ENCODE measurements at places on chromosomes 3 and 15.

DNA sequence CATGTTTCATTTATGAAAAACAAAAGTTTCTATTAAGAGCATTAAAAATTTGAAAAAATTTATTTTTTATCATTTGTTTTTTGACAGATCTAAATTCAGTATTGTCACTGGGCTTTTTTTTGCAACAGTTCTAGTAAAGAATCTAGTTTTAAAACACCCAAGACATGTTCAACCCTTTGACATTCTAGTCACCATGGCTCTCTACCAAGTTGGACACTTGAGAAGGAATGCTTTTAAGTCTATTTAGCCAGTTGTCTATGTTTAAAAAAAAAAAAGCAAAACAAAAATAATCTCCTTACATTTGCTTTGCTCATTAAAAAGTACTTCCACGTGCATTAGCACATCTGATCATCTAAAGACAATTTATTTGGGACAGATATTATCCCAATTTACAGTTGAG lies 417.5 kb downstream of the RSL24D1 start:
- DNase-seq: no peak

DNA sequence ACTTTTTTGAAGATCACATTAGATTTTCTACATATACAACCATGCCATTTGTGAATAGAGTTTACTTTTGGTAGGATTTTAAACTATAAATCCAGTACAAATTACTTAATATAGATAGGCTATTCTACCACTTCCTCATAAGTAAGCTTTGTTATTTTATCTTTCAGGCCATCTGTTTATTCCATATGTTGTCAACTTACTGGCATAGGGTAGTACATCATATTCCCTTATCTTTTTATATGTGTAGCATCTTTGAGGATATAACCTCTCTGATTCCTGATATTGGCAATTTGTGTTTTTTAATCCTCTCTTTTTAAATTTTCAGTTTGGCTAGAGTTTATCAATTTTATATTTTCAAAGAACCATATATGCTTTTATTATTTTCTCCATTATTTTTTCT lies 515.4 kb downstream of the DIPK2A start:
- no peak for DNase-seq

DNA sequence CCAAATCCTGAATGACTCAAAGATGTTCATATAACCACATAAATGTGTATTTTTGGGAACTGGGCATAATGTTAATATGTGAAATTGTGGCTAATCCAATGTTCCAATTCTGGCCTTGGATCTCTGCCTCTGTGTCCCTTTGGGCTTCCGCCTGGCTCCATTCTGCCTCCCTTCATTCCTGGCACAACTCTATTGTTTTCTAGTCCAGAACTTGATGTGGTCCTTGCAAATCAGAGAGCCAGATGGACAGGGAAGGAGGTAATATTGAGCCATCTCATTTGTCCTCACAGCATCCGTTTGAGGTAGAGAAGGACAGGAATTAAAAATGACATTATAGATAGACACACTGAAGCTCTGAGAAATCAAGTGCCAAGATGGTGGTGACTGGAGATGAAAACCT lies 355.7 kb upstream of the TBL1XR1 start:
- DNase-seq: no peak

DNA sequence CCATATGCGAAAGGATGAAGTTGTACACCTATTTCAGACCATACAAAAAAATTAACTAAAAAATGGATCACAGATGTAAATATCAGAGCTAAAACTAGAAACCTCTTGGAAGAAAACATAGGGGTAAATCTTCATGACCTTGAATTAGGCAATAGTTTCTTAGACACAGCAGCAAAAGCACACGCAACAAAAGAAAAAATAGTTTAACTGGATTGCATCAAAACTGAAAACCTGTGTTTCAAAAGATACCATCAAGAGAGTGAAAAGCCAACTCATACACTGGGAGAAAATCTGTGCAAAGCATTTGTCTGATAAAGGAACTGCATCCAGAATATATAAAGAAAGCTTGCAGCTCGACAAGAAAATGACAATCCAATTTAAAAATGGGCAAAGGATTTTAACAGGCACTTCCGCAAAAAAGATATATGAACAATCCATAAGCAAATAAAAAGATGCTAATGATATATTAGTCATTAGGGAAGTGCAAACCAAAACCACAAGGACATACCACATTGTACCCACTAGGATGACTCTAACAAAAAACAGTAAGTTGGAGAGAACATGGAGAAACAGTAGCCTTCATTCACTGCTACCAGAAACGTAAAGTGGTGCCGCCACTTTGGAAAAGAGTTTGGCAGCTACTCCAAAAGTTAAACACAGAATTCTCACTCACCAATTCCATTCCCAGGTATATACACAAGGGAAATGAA lies 263.1 kb downstream of the ADAMTS17 start:
- DNase-seq: no peak

DNA sequence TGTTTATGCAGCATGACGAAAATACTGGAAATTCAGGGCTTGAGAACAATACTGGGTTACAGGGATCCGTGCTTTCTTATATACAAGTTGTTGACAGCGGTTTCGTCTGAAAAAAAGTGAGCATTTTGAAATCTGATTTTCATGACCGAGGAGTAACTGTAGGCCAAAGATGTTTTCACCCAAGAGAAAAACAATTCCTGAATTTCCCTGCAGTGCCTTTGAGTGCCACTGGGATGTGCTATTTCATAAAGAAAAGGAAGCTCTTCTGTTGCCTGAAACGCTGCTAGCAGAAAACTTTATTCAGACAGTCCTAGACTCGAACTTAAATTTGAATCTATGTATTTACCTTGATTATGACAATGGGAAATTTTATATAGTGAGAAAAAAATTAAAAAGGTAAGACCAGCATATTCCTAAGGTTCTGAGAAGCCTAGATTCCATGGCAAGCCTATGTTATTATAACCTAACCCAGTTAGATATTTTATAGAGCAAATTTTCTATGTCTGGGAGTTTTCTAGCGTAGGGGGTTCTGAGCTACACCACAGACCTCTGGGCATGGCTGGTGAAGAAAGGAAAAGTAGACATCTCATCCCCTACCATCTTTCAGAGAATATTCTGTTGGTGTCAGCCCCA lies 30.2 kb downstream of the KCNAB1 start:
- peak; percentile 57 for DNase-seq

DNA sequence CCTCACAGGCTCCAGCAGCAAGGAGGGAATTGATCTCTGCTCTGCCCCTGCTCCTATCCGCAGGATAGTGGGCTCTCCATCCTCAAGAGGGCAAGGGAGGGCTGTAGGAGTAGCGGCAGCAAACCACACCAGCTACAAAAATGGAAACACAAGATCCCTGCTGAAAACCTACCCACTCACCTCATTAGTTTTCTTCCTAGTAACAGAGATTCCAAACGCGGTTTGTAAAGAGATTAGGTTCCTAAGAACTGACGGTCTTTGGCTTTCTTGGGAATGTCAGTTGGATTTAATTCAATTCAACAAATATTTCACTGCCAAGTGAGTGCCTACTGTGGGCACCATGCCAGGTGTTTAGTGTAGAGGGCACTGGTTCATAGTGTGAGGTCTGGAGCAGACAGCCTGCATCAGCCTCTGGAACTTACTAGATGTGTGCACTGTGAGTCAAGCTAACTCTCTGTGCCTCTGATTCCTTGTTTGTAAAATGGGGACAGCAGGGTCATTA lies 84.7 kb downstream of the MRPL46 start:
- DNase-seq: no peak

- DNase-seq: no peak
Measured at GRCh38 chr3:32106929-32107362, 526 bp downstream of the GPD1L start.

DNA sequence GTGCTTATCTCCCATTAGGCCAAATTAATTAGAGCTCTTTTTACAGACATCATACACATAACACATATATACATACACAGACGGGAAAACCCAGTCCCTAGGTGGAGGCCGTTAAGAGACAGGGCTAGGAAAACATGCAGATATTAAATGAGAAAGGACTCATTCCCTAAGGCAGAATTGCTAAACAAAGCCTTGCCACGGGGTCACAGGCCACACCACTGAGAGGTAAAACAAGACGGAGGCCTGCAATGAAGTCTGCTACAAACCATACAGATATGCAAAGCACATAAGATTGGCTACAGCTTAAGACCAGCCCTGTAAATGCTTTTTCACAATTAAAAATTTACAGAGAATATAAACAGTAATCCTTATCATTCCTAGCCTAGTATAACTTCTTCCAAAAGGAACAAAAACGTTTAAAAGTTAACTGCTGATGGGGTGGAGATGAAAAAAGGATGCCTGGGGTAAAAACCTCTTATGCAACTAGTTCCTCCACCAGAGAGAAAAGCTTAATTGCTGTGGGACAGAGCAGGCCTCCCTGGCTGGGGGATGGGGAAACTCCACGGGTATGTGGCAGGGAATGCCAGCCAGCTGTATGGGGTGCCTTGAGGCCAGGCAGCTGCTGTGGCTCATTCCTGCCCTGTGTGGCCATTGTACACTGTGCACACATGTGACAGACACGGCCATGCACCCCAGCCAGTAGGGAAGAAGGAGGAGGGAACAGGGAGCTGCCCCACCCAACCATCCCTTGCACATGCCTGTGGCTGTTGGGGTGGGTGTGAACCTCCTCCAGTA lies 481.4 kb upstream of the LMCD1 start:
- DNase-seq: no peak

DNA sequence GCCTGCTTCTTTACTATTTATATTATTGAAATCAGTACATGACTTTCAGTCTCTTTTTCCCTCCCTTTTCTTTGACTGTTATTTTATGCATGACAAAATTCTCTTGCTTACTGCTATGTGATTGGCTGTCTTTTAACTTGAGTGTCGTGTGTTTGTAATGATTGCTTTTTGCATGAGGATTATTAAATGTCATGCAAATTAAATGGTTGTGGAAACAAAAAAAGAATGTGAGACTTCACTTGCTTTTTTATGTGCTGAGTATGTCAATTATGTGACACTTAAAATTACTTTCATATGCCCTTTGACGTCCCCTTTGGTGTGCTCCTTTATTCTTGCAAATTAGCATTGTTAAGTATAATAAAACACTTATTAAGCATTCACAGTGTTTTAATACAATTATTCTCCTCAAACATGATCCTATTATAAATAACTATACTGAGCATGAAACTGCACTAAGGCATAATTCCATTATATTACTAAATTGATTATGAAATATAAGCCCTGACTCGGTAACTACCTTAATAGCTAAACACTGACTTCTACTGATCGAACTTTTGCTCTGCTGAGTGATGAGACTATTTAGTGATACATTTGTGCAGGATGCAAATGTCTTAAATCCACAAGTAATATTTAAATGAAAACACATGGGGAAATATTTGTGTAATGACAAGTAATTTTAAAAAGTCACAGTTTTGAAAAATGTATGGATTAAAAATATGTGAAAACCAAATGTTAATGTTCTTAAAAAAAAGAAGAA lies 401.7 kb downstream of the NLGN1 start:
- DNase-seq: peak; percentile 33

GRCh38 chr3:141955175-141955574 lies 78.7 kb downstream of the ATP1B3 start:
- peak; percentile 53 for DNase-seq

- no peak for DNase-seq
Measured at GRCh38 chr15:39914977-39915376, 5.1 kb downstream of the GPR176 start.

- DNase-seq: no peak
Measured at GRCh38 chr3:66464512-66464894, 36.3 kb downstream of the LRIG1 start.

DNA sequence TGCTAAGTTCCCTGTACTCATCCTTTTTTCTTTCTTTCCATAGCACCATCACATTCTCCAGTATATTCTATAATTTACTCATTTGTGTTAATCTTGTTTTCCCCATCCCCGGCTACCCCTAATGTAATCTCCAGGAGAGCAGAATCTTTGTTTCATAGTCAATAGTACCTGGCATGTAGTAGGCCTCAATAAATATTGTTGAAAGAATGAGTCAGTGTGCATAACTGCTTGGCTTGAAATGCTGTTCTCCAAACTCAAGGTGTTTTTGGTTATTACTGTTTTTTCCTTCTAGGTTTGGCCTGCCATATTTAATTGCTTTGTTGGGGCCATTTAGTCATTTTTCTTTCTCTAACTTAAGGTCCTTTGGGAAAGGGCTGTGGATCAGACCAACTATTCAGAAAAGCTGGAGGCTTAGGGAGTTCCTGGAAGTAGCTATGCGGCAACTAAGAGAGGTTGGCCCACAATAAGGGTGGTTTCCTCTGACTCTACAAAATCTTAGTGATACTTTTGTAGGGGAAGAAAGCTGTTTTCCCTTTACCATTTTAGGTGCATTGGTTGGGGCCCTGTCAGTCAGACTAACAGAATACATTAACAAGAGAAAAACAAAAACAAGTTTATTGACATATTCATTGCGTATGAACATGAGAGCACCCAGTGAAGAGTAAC lies 28.4 kb downstream of the KAT2B start:
- DNase-seq: no peak

DNA sequence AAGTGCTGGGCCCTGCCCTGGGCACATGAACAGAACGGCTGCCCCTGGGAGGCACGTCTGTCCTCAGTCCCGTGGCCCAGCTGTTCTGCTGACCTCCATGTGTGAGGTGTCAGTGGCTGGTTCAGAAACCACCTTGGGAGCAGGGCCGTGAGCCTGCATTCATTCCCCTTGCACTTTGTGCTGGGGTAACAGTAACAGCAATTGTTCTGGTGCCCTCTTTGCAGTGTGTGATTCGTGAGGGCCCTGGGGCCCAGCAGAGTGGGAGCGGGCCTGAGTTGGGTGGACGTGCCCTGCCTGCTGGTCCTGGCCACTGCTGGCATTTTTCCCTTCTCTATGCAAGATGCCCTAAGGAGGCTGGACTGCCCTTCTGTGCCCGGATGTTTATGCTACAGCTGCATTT lies 50.4 kb upstream of the MYZAP start:
- no peak for DNase-seq

DNA sequence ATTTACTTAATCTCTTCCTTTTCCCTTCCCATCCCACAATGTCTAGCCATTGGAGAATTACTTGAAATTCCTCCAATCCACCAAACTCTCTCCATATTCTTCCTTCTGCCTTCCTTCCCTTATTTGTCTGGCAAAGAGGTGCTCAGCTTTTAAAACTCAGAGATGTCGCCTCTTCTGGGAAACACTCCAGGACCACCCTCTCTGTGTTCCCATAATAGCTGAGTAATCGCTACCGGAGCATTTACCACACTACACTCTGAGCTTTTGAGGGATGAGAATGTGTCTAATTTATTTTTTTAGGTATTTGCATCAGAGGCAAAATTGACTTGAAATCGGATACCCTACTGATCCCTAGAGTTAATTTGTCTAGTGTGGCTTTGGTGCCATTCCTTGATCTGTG lies 245.7 kb upstream of the TPRG1 start:
- DNase-seq: peak; percentile 82

GRCh38 chr3:193831495-193832455 lies 238.8 kb downstream of the OPA1 start:
- DNase-seq: no peak

DNA sequence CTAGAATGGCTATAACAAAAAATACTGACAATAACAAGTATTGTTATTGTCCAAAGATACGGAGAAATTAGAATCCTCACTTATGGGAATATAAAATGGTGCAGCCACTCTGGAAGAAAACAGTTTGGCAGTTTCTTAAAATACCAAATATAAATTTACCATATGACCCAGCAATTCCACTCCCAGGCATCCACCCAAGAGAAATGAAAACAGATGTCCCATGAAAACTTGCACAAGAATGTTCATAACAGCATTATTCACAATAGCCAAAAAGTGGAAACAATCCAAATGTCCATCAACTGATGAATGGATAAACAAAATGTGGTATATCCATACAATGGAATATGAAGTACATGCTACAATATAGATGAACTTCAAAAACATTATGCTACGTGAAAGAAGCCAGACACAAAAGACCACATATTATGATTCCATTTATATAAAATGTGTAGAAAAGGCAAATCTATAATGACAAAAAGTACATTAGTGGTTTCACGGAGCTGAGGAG lies 9.4 kb downstream of the AAGAB start:
- peak; percentile 65 for DNase-seq
